ENCODE measurements at places on chromosomes 2 and 18.
A peak's percentile ranks its signal among the peaks of the same experiment; 100 is the strongest.

GRCh38 chr2:43944915-43945314 is 50.9 kb downstream of the LRPPRC start:
- no peak for DNase-seq

DNA sequence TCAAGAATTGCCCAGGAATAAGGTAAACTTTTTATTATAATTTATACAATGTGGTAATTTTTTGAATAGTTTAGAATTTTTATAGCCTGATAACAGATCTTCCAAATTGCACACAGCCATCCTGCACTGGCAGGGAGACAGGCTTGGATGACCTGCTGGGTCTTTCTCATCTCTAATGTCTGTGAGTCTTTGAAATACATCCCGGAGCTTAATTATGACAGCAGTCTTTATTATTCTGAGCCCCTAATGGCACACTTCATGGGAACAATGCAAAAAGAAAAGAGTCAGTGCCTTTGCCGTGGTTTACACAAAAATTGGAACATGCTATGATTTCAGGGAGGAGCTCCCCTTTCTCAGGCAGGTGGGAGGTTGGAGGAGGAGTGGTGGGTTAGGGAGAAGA is 71.0 kb downstream of the TMEM182 start:
- no peak for DNase-seq

GRCh38 chr2:102262216-102263129 is 48.9 kb upstream of the IL1RL1 start:
- no peak for DNase-seq

DNA sequence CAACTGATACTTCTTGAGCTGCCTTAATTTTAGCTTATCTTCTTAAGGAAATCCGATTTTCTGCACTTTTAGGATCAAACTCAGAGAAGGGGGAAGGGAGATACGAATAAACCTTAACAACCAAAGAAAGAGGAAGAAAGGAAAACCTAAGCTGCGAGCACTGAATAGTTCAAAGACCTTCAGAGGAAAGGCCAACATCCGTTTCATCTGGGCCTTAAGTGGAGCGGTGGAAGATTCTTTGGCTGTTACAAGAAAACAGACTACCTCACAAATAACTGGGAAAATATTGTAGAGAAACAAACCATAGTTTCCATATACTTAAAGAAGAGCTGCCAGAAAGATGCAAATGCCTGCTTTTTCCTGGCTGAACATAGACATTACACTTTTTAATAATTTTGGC is 43.6 kb downstream of the VIT start:
- DNase-seq, result no peak

- no peak for DNase-seq
Observed at GRCh38 chr2:241344925-241345651, 11.0 kb upstream of the FARP2 start.

DNA sequence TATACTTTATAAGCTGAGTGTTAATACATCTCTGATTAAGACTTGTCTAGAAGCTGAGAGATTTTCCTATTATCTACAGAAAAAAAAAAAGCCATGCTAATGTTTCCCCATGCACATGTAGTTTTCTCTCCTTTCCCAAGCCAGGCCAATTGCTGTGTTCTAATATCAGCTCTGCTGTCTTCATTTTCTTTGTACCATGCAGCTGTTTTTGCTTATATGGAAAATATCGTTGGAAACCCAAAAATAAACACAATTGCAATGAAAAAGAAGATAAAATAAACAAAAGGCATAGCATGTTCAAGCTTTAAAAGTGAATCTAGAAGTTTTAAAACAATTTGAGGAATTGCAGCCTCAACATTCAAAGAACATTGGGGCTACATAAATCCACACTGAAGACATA is 817.4 kb upstream of the ACVR2A start:
- DNase-seq, result no peak

- DNase-seq, result peak; percentile 6
Observed at GRCh38 chr2:197969391-197969893, 165.0 kb downstream of the PLCL1 start.

GRCh38 chr2:11073251-11073650 is 82.0 kb upstream of the SLC66A3 start:
- no peak for DNase-seq

GRCh38 chr2:172968061-172968469 is 107.6 kb upstream of the MAP3K20 start:
- DNase-seq, result peak; percentile 74

DNA sequence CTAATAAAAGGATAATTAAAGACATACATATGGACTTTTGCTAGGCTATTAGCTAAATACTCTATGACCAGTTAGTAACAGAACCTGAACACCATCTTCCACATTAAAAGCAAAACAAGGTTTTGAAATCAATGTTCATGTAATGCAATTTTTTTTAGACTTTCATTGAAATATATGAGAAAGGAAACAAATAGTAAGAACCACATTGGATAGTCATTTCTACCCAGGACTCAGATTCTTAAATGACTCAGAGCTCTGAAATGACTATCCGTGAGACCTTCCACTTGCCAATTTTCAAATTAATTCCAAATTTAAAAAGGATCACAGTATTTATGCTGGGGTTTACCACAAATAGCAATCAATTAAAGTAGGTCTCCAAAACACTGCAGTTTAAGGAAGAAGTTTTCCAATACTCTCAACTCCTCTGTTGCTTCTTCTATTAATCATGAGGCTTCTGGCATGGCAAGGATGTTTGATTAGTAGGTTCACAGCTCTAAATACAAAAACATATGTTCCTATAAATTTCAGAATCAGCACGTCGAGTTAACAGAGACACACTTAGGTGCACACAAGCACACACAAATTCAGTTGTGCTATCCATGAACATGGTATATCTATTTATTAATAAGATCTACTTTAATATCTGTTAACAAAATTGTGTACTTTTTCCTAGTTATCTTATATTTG is 841.0 kb downstream of the RNF144A start:
- DNase-seq, result no peak

GRCh38 chr2:191059308-191059707 is 45.3 kb upstream of the STAT1 start:
- no peak for DNase-seq

GRCh38 chr2:205401511-205401910 is 280.8 kb upstream of the NRP2 start:
- no peak for DNase-seq

DNA sequence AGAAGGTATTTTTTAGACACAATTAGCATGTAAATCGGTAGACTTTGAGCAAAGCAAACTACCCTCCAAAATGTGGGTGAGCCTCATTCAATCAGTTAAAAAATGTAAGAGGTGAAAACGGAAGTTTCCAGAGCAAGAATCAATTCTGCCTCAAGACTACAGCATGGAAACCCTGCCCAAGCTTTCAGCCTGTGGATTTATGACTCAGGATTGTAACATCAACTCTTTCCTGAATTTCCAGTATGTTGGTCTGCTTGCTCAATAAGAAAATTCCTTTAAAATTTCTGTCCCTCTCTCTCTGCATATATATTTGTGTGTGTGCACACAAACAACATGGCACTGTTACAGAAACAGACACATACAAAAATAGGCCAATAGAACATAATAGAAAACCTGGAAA is 228.6 kb upstream of the DOK6 start:
- no peak for DNase-seq

GRCh38 chr2:144467502-144468137 is 52.3 kb downstream of the ZEB2 start:
- DNase-seq, result no peak

GRCh38 chr18:574149-574860 is 5.9 kb upstream of the CETN1 start:
- DNase-seq, result no peak

DNA sequence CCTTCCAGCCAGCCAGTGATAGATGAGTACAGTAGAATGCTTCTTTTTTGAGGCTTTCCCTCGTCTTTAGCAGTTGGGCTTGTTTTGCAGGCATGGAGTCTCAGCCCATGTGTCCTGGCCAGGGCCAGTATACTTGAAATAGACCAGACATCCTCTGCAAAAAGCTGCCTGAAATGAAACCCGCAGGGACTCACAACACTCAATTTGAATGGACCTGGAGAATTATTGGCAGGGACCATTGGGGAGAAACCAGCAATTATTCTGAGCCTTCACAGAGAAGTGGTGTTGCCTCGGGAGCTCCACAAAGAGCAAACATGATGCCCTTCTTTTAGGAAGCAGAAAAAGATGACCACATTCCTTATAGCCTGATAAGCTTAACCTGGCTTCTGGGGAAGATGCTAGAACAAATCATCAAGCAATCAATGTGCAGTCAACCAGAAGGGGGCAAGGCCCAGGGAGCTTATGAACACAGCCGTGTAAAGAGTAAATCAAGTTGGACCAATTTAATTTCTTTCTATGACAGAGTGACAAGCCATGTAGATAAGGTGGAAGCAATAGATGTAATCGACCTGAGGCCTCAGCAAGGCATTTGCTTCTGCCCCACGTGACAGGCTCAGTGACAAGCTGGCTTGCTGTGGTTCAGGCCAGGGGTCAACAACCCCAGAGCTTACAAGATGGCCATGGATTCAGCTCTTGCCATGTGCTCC is 42.1 kb downstream of the BOD1L2 start:
- no peak for DNase-seq

DNA sequence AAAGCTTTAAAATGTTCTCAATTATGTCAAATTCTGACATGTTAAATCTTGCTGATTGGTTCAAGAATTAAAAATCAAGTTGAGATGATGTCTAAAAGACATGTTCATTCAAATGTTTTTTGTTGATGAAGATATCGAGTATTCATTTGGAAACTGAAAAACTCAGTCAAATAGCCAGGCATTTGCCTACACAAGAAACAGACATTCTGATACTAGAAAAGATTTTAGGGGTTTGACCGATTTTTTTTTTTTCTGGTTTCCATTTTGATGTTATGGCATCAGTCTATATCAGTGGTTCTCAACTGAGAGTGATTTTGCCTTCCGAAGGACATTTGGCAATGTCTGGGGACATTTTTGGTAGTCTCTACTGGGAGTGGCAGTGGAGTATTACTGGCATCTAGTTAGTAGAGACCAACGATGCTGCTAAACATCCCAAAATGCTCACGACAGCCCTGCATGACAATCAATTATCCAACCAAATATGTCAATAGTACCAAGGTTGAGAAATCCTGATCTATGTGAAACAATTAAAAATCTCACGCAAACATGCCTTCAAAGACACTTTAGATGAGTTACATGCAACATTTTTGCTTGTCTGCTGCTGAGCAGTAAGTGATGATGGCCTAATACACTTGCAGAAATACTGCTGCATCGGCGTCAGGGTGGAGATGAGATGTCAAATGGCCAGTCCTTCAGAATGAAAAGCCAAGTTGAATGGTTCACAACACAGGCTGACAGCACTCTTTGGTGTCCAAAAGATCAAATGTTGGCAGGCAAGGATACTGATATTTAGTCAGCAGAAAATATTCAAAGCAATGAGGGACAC is 12.5 kb downstream of the RASGRP3 start:
- no peak for DNase-seq

DNA sequence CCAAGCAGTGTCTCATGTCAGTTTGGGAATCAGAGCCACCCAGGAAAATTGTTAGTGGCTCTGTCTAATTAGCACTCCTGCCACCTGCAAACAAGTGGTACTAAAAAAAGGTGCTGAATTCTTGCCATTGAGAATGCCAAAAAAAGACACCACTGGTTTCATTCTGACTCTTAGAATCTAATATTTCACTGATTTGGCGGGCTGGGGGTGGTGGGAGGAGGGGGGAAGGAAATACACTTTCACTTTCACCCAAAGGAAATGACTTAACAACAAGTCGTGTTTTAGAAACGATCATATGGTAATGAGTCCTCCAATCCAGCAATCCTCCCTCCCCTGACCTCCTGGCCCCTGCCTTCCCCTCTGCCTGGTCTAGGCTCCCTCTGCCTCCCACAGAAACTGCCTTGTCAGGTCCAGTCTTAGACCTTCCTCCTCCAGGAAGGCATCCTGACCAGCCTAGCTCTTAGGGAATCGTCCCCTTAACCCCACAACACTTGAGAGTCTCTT is 4.4 kb upstream of the KLHL29 start:
- DNase-seq, result no peak

DNA sequence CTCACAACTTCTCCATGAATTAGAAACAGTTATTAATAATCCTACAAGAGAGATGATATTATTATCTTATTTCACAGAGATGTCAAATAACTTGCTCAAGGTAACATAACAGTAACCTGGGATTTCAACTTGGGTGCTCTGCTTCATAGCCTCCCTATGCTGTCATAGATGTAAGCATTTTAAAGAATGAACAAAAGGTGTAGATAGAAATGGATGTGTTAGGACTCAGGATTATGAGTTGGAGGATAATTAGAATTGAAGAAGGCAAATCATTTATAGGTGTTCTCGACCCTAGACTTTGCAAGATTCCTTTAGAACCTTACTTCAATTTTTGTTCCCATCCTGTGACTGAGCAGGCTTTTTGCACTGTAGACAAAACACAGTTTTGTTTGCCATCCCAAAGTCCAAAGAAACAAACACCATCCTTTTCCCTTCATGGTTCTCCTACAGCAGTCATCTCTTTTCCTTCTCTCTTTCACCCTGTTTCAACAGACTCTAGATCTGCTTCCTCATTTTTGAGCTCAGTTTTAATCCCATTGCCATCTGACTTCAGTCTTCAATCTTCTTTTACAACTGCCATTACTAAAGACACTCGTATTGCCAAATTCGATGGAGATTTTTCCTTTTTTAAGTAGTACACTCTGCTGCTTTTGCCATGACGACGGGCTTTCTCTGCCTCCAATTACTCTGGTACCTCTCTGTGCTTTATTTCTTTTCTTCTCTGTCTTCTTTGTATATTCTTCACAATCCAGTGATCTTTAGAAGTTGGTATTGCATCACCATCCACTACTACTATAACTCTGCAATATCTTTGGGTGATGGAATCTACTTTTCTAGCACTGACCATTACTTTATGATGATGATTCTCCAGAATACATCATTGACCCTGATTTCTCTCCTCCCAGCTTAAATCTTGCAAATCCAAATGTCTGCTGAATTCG is 4.5 kb downstream of the HNMT start:
- DNase-seq, result no peak

GRCh38 chr18:77133835-77134496 is 1.4 kb upstream of the MBP start:
- peak; percentile 30 for DNase-seq

Data from hepatic stellate cell (primary cell).